ENCODE measurements at places on chromosomes 12 and 14.

DNA sequence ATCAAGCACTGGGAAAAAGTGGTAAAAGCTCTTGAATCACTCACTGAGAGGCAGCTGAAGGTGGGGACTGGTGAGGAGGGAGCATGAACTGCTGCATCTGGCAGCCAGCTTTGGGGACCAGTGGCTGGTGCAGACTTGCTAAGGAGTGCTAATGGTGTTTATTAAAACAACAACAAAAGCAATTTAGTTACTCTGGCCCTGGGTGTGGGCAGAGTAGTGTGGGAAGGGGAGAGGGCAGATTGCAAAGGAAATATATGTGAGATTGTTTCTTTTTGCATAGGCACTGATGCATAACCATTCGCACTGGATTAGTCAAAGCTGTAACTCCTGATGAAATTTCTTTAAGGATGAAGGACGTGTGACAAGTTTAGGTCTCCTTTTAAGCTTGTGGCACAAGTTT lies 8.1 kb downstream of the TXNRD1 start:
- no peak for DNase-seq

DNA sequence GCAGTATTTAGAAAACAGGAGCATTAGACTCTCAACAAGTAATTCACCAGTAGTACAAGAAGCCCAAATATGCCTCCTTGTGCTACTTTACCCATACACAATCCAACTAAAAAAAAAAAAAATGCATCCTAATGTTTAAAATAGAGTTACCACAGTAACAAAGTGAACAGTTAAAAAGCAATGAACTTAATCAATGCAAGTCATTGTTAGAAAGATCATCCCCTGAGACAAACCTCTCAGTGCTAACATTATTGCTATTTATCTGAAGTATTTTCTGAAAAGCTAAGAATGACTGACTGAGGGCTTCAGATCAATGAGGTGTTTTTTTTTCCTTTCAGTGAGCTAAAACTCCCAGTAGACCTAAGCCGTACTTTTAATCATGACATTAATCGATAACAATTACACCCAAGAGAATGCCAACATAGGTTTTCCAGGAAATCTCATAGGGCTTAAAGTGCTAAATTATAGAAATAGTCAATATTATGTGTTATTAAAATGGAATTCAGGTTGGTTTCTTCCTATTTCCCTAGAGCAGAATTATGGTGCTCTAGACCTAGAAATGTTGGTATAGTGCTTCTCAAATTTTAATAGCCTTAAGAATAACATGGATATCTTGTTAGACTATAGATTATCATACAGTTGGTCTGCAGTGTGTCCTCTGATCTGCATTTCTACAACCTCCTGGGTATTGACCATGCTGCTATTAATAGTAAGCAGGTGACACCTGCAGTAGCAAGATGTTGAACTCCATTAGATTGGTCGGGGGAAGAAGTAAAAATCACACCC lies 123.0 kb downstream of the PRKD1 start:
- no peak for DNase-seq

GRCh38 chr12:12007001-12007712 lies 63.6 kb upstream of the BCL2L14 start:
- DNase-seq = no peak

- peak; percentile 98 for DNase-seq
Measured at GRCh38 chr14:91872517-91873470, 5.5 kb upstream of the TC2N start.

- DNase-seq = no peak
Measured at GRCh38 chr14:32072676-32073075, 4.4 kb upstream of the ARHGAP5 start.

DNA sequence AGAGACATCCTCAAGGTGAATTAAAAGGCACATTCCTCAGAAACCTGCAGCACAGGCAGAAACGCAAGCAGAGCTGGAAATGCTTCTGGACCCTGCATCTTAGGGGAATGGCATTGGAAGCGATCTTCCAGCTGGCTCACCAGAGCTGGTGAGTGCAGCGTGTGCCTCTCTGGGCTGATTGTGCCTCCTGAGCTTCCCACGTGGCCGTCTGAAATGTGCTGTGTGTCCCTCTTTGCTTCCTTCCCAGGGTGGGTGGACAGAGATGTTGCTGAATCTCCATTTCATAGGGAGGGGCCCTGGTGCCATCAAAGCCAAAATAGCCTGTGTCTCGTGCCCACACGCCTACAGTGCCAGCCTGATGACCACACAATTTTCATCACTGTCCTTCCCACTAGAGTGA lies 34.3 kb upstream of the TMEM132D start:
- no peak for DNase-seq

GRCh38 chr12:12934556-12934955 lies 17.4 kb downstream of the GPRC5D start:
- no peak for DNase-seq

GRCh38 chr12:130249376-130249775 lies 87.1 kb downstream of the FZD10 start:
- no peak for DNase-seq

DNA sequence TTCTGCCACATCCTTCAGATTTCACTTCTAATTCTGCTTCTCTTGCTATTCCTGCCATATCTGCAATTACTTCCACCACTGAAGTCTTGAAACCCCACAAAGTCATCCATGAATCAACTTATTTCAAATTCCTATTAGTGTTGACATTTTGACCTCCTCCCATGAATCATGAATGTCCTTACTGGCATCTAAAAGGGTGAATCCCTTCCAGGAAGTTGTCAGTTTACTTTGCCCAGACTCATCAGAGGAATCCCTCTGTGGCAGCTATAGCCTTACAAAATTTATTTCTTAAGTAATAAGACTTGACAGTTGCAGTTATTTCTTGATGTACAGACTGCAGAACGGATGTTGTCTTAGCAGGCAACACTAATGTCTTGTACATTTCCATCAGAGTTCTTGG lies 162.9 kb downstream of the PCNX1 start:
- no peak for DNase-seq

DNA sequence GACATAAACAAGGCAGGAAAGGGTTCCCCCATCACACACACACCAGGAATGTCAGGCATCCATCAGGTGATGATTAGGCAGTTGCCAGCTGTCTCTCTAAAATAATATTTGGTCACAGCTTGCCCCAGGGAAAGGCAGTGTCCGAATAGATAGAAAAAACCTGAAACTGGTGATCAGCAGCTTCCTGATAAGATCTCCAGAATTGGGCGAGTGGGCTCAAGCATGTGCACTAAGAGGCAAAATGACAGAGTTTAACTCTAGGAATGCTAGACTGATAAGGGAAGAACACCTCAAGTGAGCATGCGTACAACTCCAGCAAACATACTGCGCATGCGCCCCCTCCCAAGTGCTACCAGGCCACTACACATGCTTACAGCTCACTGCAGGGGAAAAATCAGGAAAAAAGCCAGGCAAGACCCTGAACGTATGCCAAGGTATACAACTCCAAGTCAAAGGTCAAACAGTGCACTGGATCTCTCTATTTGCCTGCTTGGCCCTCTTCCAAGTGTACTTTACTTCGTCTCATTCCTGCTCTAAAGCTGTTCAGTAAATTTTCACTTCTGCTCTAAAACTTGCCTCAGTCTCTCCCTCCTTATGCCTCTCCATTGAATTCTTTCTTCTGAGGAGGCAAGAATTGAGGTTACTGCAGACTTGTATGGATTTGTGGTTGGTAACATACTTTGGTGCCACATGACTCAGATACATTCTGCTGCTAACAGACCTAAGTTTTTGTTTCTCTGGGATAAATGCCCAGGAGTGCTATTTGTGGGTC lies 73.5 kb upstream of the VASH1 start:
- no peak for DNase-seq
